ENCODE measurements at places on chromosomes 1 and 21.
A peak's percentile ranks its signal among the peaks of the same experiment; 100 is the strongest.

DNA sequence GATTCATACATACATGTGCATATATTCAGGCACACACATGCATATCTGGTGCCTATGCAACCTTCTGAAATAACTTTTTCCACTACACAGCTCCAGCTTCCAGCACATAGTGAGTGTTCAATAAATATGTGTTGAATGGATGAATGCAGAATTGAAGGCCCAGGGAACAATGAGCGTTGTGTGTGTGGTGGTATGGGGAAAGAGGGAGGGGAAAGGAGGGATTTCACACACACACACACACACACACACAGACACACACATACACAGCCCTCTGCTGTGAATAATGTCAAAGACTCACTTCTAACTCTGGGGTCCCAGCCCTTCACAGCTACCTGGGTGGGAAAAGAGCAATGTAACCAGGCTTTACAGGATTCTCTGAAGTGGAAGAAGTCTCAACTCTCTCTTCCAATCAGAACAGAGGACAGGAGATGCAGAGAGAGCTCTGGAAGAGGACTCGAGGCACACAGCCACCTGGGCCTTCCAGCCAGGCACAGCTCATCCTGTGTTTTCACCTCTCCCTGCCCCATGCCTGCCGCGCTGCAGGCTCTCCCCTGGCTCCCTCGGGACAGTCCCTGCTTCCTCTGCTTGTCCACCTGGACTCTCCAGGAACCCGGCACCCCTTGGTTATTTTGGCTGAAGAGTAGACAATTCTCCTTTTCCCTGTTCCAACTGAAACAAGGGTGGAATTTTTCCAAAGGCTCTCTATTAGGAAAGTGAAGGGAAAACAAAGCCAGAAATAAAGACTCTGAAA lies 5.4 kb upstream of the IGSF8 start:
- no peak for DNase-seq

DNA sequence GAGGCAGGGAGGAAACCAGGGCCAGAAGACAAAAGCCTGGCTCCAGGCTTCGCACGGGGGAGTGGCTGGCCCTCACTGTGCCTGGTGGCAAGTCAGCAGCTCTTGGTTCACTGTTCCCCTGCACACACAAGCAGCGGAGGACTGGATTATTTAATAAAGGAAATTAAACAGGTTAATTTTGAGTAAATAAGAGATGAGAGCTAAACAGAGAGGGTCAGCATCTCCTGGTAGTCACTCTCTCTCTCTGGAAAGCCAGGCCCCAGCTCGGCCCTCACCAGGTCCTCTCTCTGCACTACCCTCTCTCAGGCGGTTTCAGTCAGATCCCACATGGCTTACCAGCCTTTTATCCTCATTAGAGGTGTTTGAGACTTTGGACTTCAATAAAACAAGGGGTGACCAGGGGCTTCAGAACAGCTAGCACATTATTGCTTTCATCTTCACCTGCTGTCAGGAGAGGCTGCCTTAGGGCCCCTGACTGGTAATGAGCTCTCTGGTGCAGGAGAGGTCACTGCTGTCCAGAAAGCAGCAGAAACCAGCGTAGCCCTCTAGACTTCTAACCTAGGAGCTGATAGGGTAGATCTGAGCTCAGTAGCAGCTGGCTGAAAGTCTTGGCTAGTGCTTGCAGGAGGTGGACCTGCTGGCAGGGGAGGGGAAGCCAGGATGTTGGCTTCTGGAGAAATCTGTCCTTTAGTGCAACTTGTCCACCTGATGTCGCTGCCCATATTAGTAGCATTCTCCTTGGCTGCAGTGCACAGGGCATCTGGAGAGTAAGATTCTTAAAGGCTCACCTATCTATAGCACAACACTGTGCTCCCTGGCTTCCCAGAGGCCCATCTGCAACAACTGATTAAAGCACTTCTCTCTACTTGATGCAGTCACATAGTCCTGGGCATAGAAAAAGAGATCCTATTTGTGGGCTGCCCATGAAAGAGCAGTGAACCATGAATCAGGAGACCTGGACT lies 45.9 kb downstream of the SYT6 start:
- DNase-seq, result no peak

- DNase-seq, result peak; percentile 88
Observed at GRCh38 chr1:100188617-100189016, 10.6 kb upstream of the LRRC39 start.

DNA sequence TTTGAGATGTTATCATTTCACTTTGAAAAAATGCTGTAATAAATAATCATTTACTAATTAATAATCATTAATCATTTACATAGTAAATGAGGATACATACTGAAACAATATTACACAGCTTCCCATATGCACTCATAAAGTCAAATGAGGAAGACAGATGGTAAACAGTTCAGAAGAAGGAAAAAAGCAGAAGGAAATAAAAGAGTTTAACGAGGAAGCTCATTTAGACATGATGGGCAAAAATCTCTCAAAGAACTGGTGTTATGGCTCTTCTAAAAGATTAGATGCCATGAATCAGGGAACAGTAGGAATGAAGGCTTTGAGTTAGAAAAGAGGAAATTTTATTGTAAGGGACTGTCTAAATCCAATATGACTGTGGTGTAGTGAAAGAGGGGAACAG lies 347.6 kb downstream of the PTPRC start:
- DNase-seq, result no peak

GRCh38 chr1:31259746-31260145 lies 20.1 kb upstream of the NKAIN1 start:
- no peak for DNase-seq

- no peak for DNase-seq
Observed at GRCh38 chr1:155022927-155023236, 10.7 kb downstream of the DCST2 start.

- DNase-seq, result no peak
Observed at GRCh38 chr21:31660591-31660990, 1.1 kb downstream of the SOD1 start.

DNA sequence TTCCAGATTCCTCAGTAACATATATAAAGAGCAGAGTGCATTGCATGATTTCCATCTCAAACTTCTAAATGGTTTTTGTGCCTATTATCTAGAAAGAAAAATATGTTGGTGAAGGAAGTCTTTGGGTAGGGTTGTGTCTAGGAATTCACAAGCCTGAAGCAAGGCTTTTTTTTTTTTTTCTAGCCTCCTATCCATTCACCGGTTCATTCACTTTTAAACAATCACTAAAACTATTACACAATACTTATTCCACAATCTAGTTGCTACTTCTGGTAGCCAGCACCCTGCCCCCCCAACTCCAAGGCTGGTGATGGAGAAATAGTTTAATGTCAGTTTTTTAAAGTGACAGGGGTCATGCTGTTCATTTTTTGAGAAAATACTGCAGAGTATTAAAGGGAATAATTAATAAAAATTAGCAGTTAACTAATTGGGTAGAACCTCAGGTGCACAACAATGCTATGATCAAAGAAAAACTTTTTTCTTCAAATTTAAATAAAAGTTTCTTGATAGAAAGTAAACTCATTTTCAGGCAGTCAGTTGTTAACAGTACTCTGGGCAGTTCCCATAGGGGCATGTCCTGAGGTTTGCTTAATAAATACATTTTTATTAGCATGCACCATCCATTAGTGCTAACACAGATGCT lies 10.9 kb downstream of the IRF2BP2 start:
- peak; percentile 58 for DNase-seq

- DNase-seq, result no peak
Observed at GRCh38 chr1:111909030-111909429, 80.4 kb downstream of the KCND3 start.

- DNase-seq, result no peak
Observed at GRCh38 chr1:50157306-50157941, 48.7 kb downstream of the ELAVL4 start.

- no peak for DNase-seq
Observed at GRCh38 chr1:234979296-234980279, 149.0 kb downstream of the TOMM20 start.

GRCh38 chr1:230293390-230293700 lies 132.8 kb downstream of the PGBD5 start:
- no peak for DNase-seq

DNA sequence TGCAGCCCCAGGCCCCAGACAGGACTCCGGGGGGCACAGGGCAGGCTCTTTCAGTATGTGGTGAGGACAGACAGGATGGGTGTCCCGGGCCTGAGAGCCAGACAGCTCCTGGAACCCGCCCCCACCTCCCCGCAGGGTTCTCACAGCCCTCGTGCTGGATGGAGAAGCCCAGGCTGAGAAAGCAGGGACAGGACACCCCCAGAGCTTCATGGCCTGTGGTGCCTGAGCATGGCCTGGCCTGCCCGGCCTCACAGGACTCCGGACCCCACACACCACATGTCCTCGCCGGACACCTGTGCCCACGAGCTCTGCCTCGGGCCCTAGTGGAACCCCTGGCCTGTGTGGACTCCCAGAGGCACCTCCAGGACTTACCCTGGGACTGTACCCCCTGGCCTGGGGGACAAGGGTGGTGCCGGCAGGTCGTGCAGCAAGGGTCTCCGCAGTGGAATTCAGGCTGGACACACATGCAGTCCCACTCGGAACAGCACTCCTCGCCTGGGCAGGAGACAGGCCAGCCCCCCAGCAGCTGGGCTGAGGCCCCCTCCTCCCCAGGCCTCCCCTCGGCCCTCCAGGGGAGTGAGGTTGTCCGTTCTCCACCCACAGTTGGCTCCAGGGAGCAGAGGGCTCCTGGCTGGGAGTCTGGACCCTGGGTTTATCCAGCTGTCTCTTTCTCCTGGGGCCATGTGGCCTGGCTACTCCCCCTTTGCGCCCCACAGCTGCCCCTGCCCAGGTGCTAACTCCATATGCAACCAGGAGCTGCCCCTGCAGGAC lies 1.2 kb downstream of the TNFRSF18 start:
- DNase-seq, result no peak

- peak; percentile 40 for DNase-seq
Observed at GRCh38 chr1:91513160-91513559, 12.5 kb downstream of the CDC7 start.

DNA sequence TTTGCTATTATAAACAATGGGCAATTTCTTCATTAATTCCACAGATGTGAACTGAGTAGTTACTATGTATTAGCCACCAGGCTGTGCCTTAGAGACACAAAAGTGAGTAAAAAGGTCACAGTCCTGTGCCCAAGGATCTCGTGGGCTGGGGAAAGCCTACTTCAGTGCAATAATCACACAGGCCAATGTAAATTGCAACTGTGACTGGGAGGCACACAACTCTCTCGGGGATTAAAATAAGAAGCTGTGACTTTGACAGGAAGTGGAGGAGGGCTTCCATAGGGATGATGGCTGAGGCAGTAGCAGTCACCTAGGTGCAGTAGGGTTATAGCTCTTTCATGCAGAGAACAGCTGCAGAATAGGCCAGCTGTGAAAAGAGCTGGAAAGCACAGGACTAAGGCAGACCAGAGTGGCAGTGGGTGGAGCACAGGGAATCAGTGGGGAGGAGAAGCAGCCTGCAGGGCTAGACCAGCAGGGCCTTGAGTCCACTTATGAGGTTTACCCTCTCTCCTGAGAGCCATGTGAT lies 121.9 kb downstream of the MAB21L3 start:
- DNase-seq, result no peak

DNA sequence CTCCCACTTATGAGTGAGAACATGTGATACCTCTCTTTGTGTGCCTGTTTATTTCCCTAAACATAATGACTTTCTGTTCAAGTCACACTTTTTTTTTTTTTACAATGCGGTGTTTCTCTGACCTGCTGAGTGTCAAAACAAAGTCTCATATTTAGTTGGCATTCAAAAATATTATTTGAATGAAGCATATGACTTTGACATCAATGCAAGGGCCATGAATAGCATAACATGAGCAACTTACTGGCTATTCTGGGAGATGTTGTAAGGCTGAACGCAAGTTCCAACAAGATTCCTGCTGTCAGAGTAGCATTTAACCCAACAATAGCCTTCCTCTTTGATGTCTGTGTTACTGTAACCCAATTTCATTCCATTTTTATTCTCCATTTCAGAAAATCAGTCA lies 2.0 kb upstream of the KRTAP19-1 start:
- DNase-seq, result no peak

GRCh38 chr1:17958704-17959103 lies 148.9 kb upstream of the IGSF21 start:
- no peak for DNase-seq

- peak; percentile 74 for DNase-seq
Observed at GRCh38 chr1:200131551-200132125, 104.1 kb downstream of the NR5A2 start.

DNA sequence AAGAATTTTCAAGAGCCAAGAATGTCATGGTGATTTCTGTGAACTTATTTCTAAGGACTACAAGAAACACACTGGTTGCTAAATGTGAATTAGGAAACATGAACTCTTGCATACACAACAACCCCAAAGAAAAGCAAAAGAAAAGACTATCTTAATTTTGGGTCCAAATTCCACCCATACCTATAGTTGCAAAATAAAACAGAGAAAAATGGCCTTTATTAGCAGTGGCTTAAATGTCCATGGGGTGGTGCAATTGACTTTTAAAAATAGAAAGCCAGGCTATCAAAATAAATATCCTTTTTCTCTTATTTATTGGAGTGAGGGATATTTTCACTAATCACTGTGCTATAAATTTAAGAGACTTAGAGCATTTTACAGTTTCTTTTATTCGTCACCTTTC lies 80.9 kb upstream of the DPYD start:
- peak; percentile 34 for DNase-seq

DNA sequence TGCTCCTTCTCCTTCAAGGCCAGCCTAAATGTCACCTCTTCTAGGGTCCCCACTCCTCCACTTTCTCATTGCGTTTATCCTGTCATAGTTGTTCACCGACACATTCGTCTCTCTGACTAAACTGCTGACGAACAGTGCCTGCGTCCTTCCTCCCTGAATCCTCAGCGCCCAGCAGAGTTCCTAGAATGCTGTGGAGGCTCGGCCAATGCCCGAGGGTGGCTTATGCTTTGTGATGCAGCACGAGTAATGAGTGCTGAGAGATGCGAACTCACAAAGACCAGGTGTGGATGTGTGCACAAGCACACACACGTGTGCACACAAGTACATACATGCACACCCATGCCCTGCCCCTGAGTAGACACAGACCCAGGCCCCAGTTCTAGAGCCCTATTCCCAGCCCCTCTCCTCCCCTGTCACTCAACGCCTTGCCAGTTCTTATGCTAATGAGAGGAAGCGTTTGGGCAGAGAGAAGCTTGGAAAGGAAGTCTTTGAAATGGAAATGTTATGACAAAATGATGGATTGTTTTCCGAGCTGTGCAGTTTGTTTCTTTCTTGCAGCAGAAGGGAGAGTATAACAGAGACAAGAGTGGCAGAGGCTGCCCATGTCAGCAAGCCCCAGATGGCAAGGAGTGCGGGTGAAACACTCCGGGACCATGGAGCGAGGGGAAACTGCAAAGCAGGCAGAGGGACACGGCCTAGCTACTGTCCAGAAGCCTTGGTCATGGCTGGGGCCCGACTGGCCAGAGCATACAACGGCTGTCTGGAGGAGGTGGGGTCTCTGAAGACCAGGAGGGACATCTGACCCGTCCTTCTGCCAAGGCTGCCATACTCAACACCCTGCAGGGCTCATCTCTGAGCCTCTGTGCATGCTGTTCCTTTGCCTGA lies 24.2 kb downstream of the KCNA10 start:
- no peak for DNase-seq

- peak; percentile 63 for DNase-seq
Observed at GRCh38 chr1:220966881-220967611, 87.8 kb downstream of the HLX start.

DNA sequence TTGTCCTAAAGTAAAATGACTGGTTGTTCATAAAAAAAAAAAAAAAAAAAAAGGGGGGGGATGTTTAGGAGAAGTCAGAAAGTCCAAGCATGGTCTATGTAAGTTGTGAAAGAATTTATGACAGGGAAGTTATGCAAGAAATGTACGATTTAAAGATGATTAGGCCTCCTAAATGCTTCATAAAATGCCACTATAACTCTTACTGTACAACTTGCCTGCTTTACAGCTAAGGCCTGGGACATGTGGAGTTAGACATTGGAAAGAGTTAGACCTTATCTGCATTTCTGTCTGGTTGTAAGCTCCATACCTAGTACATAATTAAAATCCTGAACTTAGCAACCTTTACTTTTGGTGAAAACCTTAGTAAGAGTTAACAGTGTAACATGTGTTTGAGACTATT lies 150.0 kb downstream of the TPR start:
- DNase-seq, result peak; percentile 44
